ENCODE measurements at places on chromosomes 1 and 21. TPM values are rescaled to one million over a fixed set of nuclear protein-coding genes. Genes with fewer than 3 reads are reported as not detected.

DNA sequence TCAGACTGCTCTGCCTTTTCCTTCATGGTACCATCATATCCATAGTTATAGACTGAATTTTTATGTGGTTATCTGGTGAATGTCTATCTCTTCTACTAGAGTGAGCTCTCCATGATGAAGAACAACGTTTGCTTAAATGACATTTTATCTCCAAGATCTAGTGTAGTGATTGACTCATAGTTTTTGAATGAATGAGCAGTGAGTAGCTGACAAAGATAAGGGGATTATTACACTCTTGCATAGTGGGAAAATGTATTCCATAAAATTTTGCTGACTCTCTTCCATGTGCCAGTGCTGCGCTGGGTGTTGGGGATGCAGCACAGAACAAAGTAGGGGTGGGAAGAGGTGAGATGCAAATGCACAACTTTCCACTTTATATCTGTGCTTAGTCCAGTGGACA lies 147.7 kb downstream of the TGFB2 start:
- DNase-seq, result no peak

- no peak for DNase-seq
Measured at GRCh38 chr1:183583466-183583865, 6.8 kb downstream of the NCF2 start.

DNA sequence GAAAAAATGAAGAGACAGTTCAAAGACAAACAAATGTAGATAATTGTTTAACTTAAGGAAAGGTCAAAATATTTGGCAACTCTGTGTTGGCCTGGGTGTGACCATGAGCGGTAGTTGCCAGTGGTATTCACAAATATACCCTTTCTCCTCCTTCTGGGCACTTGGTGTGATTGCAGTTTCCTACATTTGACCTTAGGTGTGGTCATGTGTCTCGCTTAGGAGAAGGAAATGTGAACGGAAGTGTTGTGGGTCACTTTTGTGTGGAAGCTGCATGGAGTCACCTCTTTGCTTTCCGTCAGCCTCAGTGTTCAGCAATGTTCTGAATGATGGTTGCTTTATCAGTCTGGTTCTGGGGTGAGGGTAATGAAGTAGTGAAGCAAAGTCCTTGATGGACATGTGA lies 3.4 kb upstream of the PCSK9 start:
- no peak for DNase-seq

The NIBAN1 gene
- polyA plus RNA-seq, result 58.9 TPM

The CHD5 gene
- 0.04 TPM for polyA plus RNA-seq

The LCE2A gene
- not detected for polyA plus RNA-seq
